Suppressor macrophage (primary cell): ENCODE measurements at places on chromosomes 4 and X.

DNA sequence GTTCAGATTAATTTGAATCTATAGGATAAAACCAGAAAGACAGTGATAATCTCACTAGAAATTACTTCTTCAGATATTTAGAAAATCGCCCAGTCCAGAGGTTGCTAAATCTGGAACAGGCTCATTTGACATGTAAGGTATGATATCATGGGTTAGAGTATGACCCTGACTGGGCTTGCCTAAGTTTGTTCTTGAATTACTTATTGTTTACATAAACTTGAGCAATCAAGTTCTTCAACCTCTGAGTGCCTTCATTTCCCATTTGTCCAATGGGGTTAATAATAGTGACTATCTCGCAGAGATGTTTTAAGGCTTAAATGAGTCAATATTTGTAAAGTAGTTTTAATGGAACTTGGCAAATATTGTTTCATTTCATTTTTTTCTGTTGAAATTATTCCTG, 1947.6 kb upstream of the IGFBP7 start:
- DNase-seq: no peak

GRCh38 chrX:141733371-141733770, 34.8 kb upstream of the SPANXD start:
- DNase-seq: no peak

GRCh38 chr4:89308161-89308500, 531 bp upstream of the GPRIN3 start:
- peak; percentile 71 for DNase-seq

GRCh38 chrX:18542131-18542530, 116.7 kb downstream of the CDKL5 start:
- no peak for DNase-seq

- DNase-seq: no peak
Observed at GRCh38 chr4:159837071-159837470, 734.2 kb downstream of the RAPGEF2 start.

DNA sequence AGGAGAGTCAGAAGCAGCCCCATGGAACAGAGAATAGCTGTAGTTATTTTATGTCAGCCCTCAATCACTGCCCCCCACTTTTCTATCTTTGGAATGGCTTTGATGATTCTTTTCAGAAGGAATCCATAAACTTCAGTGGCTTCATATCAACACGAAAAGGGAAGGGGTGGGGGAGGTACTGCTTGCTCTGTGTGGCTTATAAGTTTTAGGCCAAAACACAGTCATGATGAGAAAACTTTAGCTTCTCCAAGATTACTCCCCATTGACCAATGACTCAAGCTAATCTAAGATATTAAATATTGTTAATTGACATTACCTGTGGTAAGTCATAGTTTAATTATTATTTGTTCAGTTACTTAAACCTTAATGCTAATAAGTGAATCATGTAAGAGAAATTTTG, 669.6 kb upstream of the FAM241A start:
- no peak for DNase-seq

GRCh38 chrX:141668371-141668770, 30.2 kb downstream of the SPANXD start:
- no peak for DNase-seq

- DNase-seq: no peak
Observed at GRCh38 chrX:45077748-45078424, 122.8 kb downstream of the DIPK2B start.

DNA sequence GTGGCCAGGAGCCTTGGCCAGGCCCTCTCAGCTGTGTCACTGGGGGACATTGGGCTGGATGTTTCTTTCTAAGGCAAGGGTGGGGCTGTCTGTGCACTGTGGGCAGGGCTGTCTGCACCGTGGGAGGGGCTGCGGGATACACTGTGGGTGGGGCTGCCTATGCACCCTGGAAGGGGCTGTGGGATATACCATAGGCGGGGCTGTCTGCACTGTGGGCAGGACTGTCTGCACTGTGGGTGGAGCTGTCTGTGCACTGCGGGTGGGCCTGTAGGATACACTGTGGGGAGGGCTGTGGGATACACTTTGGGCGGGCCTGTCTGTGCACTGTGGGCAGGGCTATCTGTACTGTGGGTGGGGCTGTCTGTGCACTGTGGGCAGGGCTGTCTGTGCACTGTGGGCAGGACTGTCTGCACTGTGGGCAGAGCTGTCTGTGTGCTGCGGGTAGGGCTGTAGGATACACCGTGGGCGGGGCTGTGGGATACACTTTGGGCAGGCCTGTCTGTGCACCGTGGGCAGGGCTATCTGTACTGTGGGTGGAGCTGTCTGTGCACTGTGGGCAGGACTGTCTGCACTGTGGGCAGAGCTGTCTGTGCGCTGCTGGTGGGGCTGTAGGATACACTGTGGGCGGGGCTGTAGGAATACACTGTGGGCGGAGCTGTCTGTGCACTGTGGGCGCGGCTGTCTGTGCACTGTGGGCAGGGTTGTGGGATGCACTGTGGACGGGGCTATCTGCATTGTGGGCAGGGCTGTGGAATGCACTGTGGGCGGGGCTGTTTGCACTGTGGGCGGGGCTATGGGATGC, 31.1 kb downstream of the ACOX3 start:
- DNase-seq: no peak

- no peak for DNase-seq
Observed at GRCh38 chrX:152810403-152810802, 20.2 kb downstream of the CETN2 start.

- no peak for DNase-seq
Observed at GRCh38 chr4:26050671-26051070, 136.7 kb downstream of the SMIM20 start.

DNA sequence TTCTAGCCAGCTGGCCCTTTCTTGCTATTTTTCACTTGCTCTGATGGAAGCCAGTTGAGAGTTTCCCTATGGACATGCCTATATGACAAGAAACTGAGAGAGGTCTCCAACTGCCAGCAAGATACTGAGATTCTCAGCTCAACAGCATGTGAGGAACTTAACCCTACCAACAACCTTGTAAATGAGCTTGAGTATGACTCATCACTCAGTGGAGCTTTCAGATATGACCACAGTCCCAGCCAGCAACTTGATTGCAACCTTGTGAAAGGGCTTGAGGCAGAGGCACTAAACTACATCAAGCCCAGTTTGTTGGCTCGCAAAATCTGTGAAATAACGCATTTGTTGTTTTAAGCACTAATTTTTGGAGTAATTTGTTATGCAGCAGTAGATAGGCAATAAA, 175.8 kb downstream of the COMMD8 start:
- DNase-seq: no peak

DNA sequence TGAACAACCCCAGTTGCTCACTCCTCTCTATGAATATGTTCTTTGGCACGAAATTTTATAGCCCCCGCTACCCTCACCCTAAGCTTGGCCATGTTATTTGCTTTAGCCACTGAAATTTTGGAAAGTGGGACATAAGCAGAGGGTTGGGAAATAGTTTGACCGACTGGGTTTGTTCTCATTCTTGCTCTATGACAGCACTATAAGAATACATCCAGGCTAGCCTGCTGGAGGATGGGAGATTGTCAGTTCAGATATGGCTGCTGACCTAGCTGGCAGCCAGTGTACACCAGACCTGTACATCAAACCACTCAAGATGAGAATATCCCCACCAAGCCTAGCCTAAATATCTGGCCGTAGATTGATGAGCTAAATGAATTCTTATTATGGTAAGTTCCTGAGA, 298.1 kb downstream of the PDGFC start:
- no peak for DNase-seq

GRCh38 chr4:101345271-101345595, 2.1 kb downstream of the PPP3CA start:
- DNase-seq: peak; percentile 23

DNA sequence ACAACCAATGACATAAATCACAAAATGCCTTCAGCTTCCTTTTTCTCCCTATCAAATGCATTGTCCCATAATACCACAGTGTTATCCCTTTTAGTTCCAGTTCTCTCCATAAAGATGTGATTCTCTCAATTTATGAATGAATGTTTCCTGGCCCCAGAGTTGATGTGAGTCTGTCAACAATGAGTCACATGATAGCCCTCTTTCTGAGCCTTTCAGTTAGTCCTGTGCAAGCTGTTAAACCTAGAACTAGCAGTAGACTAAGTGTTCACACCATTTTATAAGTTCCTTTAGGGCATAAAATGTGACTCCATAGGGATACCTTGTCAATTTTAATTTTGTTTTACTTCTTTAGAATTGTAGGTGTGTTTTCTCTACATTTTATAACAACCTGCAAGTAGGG, 129.5 kb downstream of the PABPC4L start:
- DNase-seq: no peak

DNA sequence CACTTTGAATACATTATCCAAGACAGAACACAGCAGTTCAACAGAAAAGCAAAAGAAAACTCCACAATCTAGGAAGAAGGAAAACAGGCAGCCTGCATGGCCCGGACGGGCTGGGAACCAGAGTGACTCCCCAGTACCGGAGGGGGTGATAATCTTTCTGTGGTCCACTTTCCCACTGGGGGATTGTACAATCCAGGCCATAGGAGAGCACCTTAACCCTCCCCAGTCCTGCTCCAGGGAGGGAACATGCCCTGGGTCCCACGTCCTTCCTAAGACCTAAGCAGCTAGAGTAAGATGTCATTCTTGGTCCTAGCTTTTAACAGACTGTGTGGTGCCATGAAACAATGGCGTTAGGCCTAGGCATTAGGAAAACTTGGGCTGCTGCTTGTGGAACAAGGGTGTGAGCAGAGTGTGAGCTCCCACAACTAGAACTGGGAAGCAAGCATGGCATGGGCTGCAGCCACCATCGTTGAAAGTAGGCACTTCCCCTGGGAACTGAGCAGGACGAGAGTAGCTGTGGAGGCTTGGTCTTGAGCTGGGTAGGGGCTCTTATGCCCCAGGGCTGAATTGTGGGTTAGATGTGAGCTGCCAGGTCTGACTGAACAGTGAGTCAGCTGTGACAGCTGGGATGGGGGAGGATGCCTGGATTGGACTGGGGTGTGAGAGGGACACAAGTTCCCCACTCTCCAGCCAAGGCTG, 42.4 kb downstream of the NAT8L start:
- DNase-seq: no peak
